Stomach (tissue), 19 donors: ENCODE measurements at places on chromosomes 12 and 14. TPM values are rescaled to one million over a fixed set of nuclear protein-coding genes. Genes with fewer than 3 reads are reported as not detected.

- no peaks in the 10 kb centered on the region for H3K4me1 ChIP-seq
- no peak for DNase-seq
- no peaks in the 10 kb centered on the region for H3K27me3 ChIP-seq
- no peak overlapping the region for H3K27ac ChIP-seq
- H3K4me3 ChIP-seq: no peak overlapping the region
Measured at GRCh38 chr12:38516418-38516817, 199.8 kb downstream of the ALG10B start.

GYS2 gene
- not detected for total RNA-seq

KERA gene
- total RNA-seq: not detected

GRCh38 chr12:53820514-53821306 lies 68.9 kb upstream of the CISTR start:
- no peak overlapping the region for H3K27ac ChIP-seq
- DNase-seq: no peak
- H3K4me3 ChIP-seq: no peak overlapping the region
- no peaks in the 10 kb centered on the region for H3K27me3 ChIP-seq

GRCh38 chr14:74444866-74445265 lies 18.9 kb upstream of the SYNDIG1L start:
- no peak overlapping the region for H3K27ac ChIP-seq
- no peaks in the 10 kb centered on the region for H3K4me1 ChIP-seq
- DNase-seq: no peak
- H3K27me3 ChIP-seq: no peaks in the 10 kb centered on the region

GRCh38 chr12:81956468-81956860 lies 197.3 kb upstream of the PPFIA2 start:
- no peaks in the 10 kb centered on the region for H3K4me1 ChIP-seq
- H3K4me3 ChIP-seq: no peak overlapping the region
- no peak for DNase-seq
- H3K27ac ChIP-seq: no peak overlapping the region
- no peaks in the 10 kb centered on the region for H3K27me3 ChIP-seq

GRCh38 chr14:22623047-22623446 lies 21.1 kb downstream of the OR6J1 start:
- H3K27me3 ChIP-seq: no peaks in the 10 kb centered on the region
- H3K4me3 ChIP-seq: no peak overlapping the region
- no peaks in the 10 kb centered on the region for H3K36me3 ChIP-seq

DNA sequence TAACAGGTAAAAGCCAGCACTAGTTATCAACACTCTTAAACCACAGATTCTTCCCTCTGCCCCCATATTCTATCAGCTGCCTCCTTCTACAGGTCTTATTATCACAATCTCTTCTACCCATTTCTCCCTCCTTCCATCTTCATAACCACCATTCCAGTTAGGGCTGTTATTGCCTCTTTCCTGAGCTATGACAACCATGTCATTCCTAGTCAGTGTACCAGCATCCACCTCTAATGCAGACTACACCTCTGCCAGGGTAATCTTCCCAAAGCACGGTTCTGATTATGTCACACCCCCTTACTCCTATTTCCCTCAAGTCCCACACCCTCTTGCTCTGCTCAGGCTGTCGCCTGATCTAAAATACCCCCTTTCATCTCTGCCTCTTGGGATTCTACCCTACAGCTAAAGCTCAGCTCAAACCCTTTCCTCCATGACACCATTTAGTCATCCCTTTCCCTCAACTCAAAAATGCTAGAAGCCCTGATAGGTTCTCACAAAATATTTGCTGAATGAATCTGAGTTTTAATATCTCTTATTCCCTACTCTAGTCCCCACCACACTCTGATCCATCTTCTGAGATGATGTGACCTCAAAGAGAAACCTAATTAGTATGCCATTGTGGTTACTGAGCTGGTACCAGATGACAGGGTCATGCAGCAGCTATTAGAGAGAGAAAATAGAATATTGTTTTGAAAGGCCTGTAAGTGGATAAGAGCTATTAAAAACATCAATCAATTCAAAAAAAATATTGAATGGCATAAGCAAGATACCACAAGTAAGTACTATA lies 11.7 kb downstream of the RACGAP1 start:
- H3K4me1 ChIP-seq: no peaks in the 10 kb centered on the region
- H3K27ac ChIP-seq: no peak overlapping the region
- DNase-seq: no peak
- H3K36me3 ChIP-seq: no peaks in the 10 kb centered on the region

DNA sequence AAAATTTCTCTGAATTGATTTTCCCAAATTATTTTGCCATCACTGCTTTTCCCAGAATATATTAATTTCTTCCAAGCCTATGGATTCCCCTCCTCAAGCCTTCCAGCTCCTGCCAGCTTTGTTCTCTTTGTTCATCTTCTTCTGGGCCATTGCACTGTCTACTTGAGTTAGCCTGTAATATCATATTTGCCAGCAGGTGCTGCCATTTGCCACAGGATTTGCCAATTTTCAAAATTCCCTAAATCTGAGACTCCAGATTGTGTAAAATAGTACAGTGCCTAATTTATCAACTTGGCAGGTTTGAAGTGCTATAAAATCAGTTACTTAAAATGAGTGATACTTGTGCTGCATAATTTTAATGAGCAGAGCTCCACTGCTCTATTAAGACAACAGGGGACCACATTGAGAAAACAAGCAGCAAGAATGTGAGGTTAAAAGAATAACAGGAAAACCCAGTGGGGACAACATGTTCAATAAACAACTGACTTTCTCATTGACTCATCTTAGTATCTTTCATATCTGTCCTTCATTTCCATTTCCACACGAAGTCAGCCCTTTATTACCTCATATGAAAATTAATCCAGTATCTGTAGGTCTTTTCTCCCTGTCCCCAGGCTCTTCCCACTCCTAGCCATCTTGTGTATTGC lies 84.6 kb upstream of the CCDC196 start:
- no peak overlapping the region for H3K27ac ChIP-seq
- no peaks in the 10 kb centered on the region for H3K4me1 ChIP-seq
- no peak overlapping the region for H3K4me3 ChIP-seq
- no peaks in the 10 kb centered on the region for H3K36me3 ChIP-seq
- no peak for DNase-seq
- H3K27me3 ChIP-seq: no peaks in the 10 kb centered on the region

DNA sequence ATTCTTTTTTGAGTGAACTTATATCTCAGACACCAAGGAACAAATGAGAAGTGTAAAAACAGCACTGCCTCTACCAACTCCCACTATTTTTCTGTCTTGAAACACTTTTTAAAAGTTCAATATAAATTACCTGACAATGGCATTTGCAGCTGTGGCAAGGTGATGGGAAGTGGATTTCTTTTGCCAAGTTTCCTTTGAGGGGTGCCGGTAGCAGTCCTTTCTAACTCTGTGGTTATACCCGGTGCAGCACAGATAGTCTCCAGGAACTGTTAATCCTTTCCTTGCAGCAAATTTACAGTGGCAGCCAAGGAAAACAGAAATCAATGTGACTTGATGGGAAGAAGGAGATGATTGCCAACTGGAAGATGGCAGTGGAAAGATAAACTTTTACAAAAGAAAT lies 243.7 kb downstream of the BCAT1 start:
- no peaks in the 10 kb centered on the region for H3K27me3 ChIP-seq
- H3K4me1 ChIP-seq: no peaks in the 10 kb centered on the region
- H3K27ac ChIP-seq: no peak overlapping the region
- DNase-seq: no peak

DNA sequence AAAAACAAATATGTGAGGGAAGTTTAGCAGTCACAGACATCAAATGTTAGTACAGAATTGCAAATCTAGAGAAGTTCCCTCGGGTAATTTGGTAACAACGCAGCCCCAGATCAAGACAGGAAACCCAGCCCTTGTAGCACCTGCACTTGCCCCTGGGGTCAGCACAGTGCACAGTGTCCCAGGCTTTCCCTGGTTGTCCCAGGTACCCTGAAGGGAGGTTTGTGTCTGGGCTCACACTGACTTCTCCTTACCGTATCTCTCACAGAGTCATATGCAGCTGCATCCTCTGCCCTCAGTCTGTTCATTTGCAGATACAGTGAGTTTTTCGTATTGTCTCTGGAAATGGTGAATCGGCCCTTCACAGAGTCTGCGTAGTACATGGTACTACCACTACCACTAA lies 528.9 kb downstream of the TMEM121 start:
- H3K4me3 ChIP-seq: no peak overlapping the region
- no peak overlapping the region for H3K27ac ChIP-seq
- no peaks in the 10 kb centered on the region for H3K36me3 ChIP-seq
- DNase-seq: no peak
- H3K4me1 ChIP-seq: peaks cover 2% of the 10 kb centered on the region
- peaks cover 21% of the 10 kb centered on the region for H3K27me3 ChIP-seq

- H3K4me3 ChIP-seq: no peak overlapping the region
- H3K27ac ChIP-seq: no peak overlapping the region
- H3K4me1 ChIP-seq: peaks cover 9% of the 10 kb centered on the region
- no peak for DNase-seq
- H3K36me3 ChIP-seq: no peaks in the 10 kb centered on the region
- H3K27me3 ChIP-seq: no peaks in the 10 kb centered on the region
Measured at GRCh38 chr12:92233346-92234015, 87.8 kb upstream of the BTG1 start.

NGB gene
- not detected for total RNA-seq

DNA sequence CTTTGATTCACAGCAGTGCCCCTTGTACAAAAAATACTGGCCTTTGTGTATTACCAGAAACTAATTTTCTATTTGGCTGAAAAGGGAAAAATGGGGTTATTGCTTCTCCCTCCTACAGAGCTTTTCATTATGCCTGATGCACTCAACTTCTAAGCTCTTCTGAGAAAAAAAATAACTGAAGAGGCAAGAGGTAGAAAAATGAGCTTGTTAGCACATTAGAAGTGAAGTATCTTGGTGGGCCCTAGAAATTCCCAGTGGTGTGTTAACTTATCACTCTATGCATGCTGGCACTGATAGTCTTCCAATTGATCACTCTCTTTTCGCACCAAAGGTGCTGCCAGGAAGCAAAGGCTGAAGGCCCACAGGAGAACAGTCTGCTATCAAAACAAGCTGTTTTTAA lies 17.1 kb downstream of the INSM2 start:
- H3K36me3 ChIP-seq: peaks cover 5% of the 10 kb centered on the region
- no peaks in the 10 kb centered on the region for H3K4me1 ChIP-seq
- no peak for DNase-seq
- H3K27ac ChIP-seq: no peak overlapping the region
- no peaks in the 10 kb centered on the region for H3K27me3 ChIP-seq
- H3K4me3 ChIP-seq: no peak overlapping the region

- no peaks in the 10 kb centered on the region for H3K4me1 ChIP-seq
- no peaks in the 10 kb centered on the region for H3K36me3 ChIP-seq
- DNase-seq: no peak
- H3K27me3 ChIP-seq: no peaks in the 10 kb centered on the region
- no peak overlapping the region for H3K4me3 ChIP-seq
- H3K27ac ChIP-seq: no peak overlapping the region
Measured at GRCh38 chr12:83210933-83211332, 524.2 kb downstream of the TMTC2 start.

DNA sequence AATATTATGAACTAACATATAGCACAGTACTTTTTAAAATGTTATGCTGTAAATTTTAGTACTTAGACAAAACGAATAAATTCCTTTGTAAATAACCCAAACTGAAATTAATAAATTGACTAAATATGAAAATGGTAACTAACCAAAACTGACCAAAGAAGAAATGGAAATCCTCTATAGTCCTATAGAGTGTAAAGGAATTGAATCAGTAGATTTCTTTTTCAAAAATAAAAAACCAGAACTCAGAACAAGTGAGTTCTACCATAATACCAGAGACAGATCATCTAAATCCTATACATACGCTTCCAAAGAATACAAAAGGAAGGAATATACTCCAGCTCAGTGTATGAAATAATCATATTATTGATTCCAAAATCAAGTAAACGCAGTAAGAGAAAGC lies 39.8 kb downstream of the TMPRSS12 start:
- H3K4me1 ChIP-seq: no peaks in the 10 kb centered on the region
- no peak overlapping the region for H3K4me3 ChIP-seq
- DNase-seq: no peak
- no peaks in the 10 kb centered on the region for H3K27me3 ChIP-seq
- no peaks in the 10 kb centered on the region for H3K36me3 ChIP-seq

LRRC74A gene
- not detected for total RNA-seq

DNA sequence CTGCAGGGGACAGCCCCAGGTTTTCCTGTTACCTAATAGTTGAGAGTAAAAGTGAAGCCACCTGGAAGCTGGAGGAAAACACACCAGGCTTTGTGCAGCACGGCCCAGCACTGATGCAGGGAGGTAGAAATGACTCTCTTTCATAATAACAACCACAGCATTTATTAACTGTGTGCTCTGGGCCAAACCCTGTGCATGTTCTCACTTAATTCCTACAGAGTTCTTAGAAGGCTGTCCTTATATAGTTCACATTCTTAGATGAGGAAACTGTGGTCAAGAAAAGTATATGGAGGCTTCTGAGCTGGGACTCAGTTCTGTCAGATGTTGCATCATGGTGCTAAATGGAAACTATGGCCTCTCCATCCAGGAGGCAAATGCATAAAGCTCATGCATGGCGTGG lies 100.0 kb downstream of the PAPOLA start:
- H3K4me3 ChIP-seq: no peak overlapping the region
- no peaks in the 10 kb centered on the region for H3K36me3 ChIP-seq
- no peak for DNase-seq
- peaks cover 3% of the 10 kb centered on the region for H3K27me3 ChIP-seq
- no peak overlapping the region for H3K27ac ChIP-seq

- no peaks in the 10 kb centered on the region for H3K27me3 ChIP-seq
- peaks cover 15% of the 10 kb centered on the region for H3K36me3 ChIP-seq
- peak; percentile 86 for DNase-seq
- peak overlapping the region; percentile 99 for H3K27ac ChIP-seq
- peaks cover 45% of the 10 kb centered on the region for H3K4me1 ChIP-seq
- peak overlapping the region; percentile 79 for H3K4me3 ChIP-seq
Measured at GRCh38 chr12:6688543-6688998, 604 bp downstream of the ZNF384 start.

ASCL1 gene
- not detected for total RNA-seq

DNA sequence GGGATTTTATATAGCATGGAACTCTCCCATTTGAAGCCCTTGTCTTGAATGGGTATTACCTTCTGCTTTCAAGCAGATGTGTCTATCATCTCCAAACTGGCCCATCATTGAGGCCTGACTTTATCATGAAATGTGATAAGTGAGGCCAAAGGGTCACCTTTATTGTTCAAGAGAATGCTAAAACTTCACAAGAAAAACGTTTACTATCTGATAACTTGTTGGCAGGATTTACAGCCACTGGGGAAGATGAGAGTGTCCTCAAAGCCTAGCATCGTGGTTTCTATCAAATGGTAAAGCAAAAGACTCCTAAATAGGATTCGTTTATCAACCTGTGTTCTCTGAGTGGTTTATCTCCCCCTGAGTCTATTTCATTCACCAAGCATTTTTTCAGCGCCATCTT lies 62.0 kb upstream of the CLMN start:
- H3K27me3 ChIP-seq: no peaks in the 10 kb centered on the region
- no peak for DNase-seq
- no peaks in the 10 kb centered on the region for H3K4me1 ChIP-seq
- no peak overlapping the region for H3K4me3 ChIP-seq
- no peak overlapping the region for H3K27ac ChIP-seq
- H3K36me3 ChIP-seq: no peaks in the 10 kb centered on the region

- H3K27me3 ChIP-seq: no peaks in the 10 kb centered on the region
- H3K36me3 ChIP-seq: no peaks in the 10 kb centered on the region
- H3K27ac ChIP-seq: no peak overlapping the region
- H3K4me1 ChIP-seq: no peaks in the 10 kb centered on the region
Measured at GRCh38 chr12:124030510-124030909, 57.5 kb downstream of the ZNF664 start.

GRCh38 chr14:74176400-74176793 lies 62.9 kb upstream of the VSX2 start:
- H3K36me3 ChIP-seq: no peaks in the 10 kb centered on the region
- DNase-seq: no peak
- H3K27ac ChIP-seq: no peak overlapping the region
- no peaks in the 10 kb centered on the region for H3K4me1 ChIP-seq

GRCh38 chr12:79822475-79822874 lies 112.4 kb downstream of the PPP1R12A start:
- no peak overlapping the region for H3K27ac ChIP-seq
- no peaks in the 10 kb centered on the region for H3K27me3 ChIP-seq
- peaks cover 26% of the 10 kb centered on the region for H3K36me3 ChIP-seq
- no peak for DNase-seq
